CD4-positive, alpha-beta T cell (primary cell): ENCODE measurements at places on chromosomes 5 and 9. TPM values are rescaled to one million over a fixed set of nuclear protein-coding genes. Genes with fewer than 3 reads are reported as not detected.

- peaks cover 7% of the 10 kb centered on the region for H3K4me1 ChIP-seq
- no peaks in the 10 kb centered on the region for H3K27me3 ChIP-seq
- no peak overlapping the region for H3K4me3 ChIP-seq
- no peak for DNase-seq
- H3K27ac ChIP-seq, result no peak overlapping the region
- H3K36me3 ChIP-seq, result no peaks in the 10 kb centered on the region
These were observed 185.6 kb downstream of the EFNA5 start for GRCh38 chr5:107485184-107485583.

DNA sequence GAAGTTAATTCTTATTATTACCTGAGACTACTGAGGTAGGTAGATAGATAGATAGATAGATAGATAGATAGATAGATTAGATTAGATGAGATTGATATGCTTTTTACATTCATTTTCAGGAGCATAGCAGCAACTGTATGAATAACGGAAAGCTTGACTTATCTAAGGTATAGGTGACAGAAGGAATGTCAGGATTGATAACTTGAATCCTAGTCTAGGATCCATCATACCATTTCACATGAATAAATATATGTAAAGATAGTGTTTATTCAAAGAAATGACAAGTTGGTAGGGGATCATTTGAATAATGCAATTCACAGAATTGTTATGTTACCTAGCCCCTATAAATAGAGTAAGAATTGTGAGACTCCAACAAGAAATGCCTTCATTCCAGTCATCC is 1008.2 kb downstream of the CDH12 start:
- no peak for DNase-seq
- no peaks in the 10 kb centered on the region for H3K4me1 ChIP-seq
- H3K27ac ChIP-seq, result no peak overlapping the region
- H3K36me3 ChIP-seq, result no peaks in the 10 kb centered on the region

DNA sequence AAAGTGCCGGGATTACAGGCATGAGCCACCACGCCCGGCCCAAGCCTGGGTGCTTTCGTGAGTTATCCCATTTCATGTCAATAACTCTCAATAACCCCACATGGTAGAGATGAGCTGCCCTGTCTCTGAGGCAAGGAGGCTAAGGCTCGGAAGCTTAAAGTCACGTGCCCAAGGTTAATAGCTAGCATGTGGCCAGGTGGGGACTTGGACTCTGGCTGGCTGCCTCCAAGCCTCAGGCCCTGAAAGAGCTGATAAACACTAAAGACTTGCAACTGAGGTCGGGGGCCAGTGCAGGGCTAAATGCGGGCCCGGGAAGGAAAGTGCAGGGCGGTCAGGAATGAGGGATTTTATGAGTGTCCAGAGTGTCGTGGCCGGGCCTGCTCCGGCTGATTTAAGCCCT is 30.9 kb upstream of the BARHL1 start:
- H3K36me3 ChIP-seq, result no peaks in the 10 kb centered on the region
- no peak overlapping the region for H3K27ac ChIP-seq

GRCh38 chr9:112252194-112252593 is 77.1 kb upstream of the SUSD1 start:
- H3K4me1 ChIP-seq, result no peaks in the 10 kb centered on the region
- no peak overlapping the region for H3K4me3 ChIP-seq
- H3K36me3 ChIP-seq, result peaks cover 35% of the 10 kb centered on the region
- H3K27ac ChIP-seq, result no peak overlapping the region

- no peaks in the 10 kb centered on the region for H3K4me1 ChIP-seq
- no peaks in the 10 kb centered on the region for H3K27me3 ChIP-seq
- H3K27ac ChIP-seq, result no peak overlapping the region
- H3K4me3 ChIP-seq, result no peak overlapping the region
- no peaks in the 10 kb centered on the region for H3K36me3 ChIP-seq
These were observed 116.7 kb upstream of the EGFLAM start for GRCh38 chr5:38141665-38142064.

GRCh38 chr9:92564982-92565381 is 29.2 kb upstream of the ECM2 start:
- H3K4me3 ChIP-seq, result no peak overlapping the region
- no peaks in the 10 kb centered on the region for H3K4me1 ChIP-seq
- DNase-seq, result no peak
- H3K27me3 ChIP-seq, result no peaks in the 10 kb centered on the region
- H3K27ac ChIP-seq, result no peak overlapping the region

DNA sequence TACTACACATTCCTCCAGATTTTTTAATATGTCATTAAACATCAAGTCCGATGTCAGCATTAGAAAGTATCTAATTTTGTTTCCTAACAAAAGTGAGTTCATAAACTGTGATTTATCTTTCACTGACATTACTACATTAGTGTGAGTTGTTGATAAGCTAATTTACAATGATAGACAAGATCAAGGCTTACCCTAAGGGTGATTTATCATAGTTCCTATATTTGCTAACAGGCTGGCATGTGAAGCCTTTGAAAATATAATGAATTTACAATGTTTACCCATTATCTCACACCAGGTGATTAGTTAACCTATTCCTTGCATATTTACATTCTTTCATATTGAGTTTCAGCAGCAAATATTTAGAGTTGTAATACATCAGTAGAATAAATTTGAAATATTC is 1096.9 kb upstream of the NUDT12 start:
- H3K4me3 ChIP-seq, result no peak overlapping the region
- H3K27me3 ChIP-seq, result no peaks in the 10 kb centered on the region
- H3K27ac ChIP-seq, result no peak overlapping the region

- no peak overlapping the region for H3K27ac ChIP-seq
- DNase-seq, result no peak
- H3K4me1 ChIP-seq, result no peaks in the 10 kb centered on the region
- H3K4me3 ChIP-seq, result no peak overlapping the region
- H3K36me3 ChIP-seq, result peaks cover 4% of the 10 kb centered on the region
These were observed 58.8 kb downstream of the MAN2A1 start for GRCh38 chr5:109748546-109748945.

DNA sequence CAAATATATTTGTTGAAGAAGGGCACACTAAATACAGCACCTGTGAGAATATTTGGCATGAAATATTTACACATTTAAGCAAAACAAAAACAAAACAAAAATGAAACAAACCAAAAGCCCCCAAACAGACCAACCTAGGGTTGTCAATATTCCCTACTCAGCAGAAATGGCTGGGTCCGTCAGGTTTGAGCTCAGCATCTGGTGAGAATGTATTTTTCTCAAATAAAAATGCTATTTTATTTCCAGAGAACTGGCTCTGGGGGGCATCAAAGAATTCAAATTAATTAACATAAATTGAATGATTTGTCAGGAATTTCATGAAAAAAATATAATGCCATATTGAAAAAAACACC is 142.8 kb upstream of the COL5A1 start:
- H3K27me3 ChIP-seq, result peaks cover 27% of the 10 kb centered on the region
- no peak overlapping the region for H3K4me3 ChIP-seq
- H3K27ac ChIP-seq, result no peak overlapping the region
- H3K4me1 ChIP-seq, result no peaks in the 10 kb centered on the region
- DNase-seq, result no peak

DNA sequence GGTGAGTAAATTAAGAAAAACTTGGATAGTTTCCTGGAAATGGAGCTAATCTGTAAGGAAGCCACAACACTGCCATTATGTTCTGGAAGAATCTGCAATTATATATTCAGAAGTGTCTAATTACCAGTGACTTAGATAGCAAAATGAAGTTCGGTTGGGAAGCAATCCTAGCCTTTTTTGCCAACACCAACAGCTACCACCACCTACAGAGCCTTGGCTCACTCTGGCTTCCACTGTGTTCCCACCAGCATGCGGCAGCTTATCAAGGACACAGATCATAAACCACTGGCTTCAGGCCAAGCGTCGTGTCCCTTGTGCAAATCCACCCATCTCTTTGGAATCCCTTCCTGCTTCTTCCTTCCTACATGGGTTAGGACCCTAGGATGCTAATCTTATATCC is 118.0 kb upstream of the PCA3 start:
- H3K36me3 ChIP-seq, result no peaks in the 10 kb centered on the region
- no peak overlapping the region for H3K4me3 ChIP-seq
- peaks cover 4% of the 10 kb centered on the region for H3K4me1 ChIP-seq
- DNase-seq, result no peak
- no peak overlapping the region for H3K27ac ChIP-seq

DNA sequence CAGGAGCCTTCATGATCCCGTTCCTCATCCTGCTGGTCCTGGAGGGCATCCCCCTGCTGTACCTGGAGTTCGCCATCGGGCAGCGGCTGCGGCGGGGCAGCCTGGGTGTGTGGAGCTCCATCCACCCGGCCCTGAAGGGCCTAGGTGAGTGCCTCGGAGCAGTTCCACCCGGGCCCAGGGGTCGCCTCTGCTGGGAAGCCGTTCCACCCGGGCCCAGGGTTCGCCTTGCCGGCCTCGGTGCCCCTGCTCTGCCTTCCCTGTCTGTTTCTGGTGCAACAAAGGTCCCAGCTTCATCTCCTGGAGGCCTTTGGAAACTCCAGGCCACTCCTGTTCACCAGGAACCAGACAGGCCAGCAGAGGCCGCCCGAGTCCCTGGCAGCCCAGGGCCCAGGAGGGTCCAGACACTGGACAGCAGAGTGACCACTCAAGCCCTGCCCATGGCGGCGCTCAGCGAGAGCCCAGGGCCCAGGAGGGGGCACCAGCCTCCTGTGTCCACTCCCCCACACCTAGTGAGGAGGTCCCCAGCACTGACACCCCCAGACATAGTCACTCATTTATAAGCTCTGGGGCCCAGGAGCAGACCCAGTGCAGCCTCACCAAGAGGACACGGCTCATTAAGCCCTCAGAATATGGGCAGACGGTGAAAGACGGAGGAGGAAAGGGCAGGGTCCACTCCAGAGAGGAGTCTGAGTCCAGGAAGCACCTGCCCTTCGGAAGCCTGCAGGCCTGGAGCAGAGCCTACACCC is 7.5 kb downstream of the SLC6A19 start:
- no peak for DNase-seq
- H3K27ac ChIP-seq, result no peak overlapping the region
- no peaks in the 10 kb centered on the region for H3K4me1 ChIP-seq

- no peak for DNase-seq
- H3K4me1 ChIP-seq, result no peaks in the 10 kb centered on the region
- no peak overlapping the region for H3K4me3 ChIP-seq
- H3K36me3 ChIP-seq, result no peaks in the 10 kb centered on the region
- H3K27me3 ChIP-seq, result peaks cover 4% of the 10 kb centered on the region
- no peak overlapping the region for H3K27ac ChIP-seq
These were observed 51.4 kb upstream of the EPB41L4B start for GRCh38 chr9:109372246-109372645.

- peak; percentile 35 for DNase-seq
- no peaks in the 10 kb centered on the region for H3K36me3 ChIP-seq
- H3K4me3 ChIP-seq, result no peak overlapping the region
- peaks cover 34% of the 10 kb centered on the region for H3K27me3 ChIP-seq
- H3K27ac ChIP-seq, result no peak overlapping the region
These were observed 150.6 kb downstream of the ERCC6L2 start for GRCh38 chr9:96025995-96026602.

GRCh38 chr5:95035891-95036685 is 248.8 kb downstream of the MCTP1 start:
- no peaks in the 10 kb centered on the region for H3K4me1 ChIP-seq
- H3K36me3 ChIP-seq, result no peaks in the 10 kb centered on the region
- H3K27ac ChIP-seq, result no peak overlapping the region
- no peak for DNase-seq
- no peak overlapping the region for H3K4me3 ChIP-seq

GRCh38 chr5:112784726-112785125 is 47.0 kb downstream of the APC start:
- H3K36me3 ChIP-seq, result peaks cover 19% of the 10 kb centered on the region
- H3K27ac ChIP-seq, result no peak overlapping the region
- H3K4me3 ChIP-seq, result no peak overlapping the region

- no peak for DNase-seq
- no peak overlapping the region for H3K27ac ChIP-seq
- no peaks in the 10 kb centered on the region for H3K36me3 ChIP-seq
- H3K4me3 ChIP-seq, result no peak overlapping the region
- H3K4me1 ChIP-seq, result no peaks in the 10 kb centered on the region
These were observed 210.8 kb downstream of the NFIB start for GRCh38 chr9:14103115-14103514.

DNA sequence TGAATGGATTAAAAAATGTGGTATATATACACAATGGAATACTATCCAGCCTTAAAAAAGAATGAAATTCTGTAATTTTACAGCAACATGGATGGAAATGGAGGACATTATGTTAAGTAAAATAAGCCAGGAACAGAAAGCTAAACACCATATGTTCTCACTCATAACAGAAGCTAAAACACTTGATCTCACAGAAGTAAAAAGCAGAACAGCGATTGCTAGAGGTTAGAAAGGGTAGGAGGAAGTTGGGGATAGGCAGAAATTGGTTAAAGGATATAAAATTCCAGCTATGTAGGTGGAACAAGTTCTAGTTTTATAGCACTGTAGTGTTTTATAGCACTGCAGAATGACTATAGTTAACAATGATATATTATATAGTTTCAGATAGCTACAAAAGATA is 15.8 kb downstream of the MARCHF3 start:
- peaks cover 3% of the 10 kb centered on the region for H3K4me1 ChIP-seq
- DNase-seq, result no peak
- H3K36me3 ChIP-seq, result no peaks in the 10 kb centered on the region
- no peaks in the 10 kb centered on the region for H3K27me3 ChIP-seq
- H3K4me3 ChIP-seq, result no peak overlapping the region
- no peak overlapping the region for H3K27ac ChIP-seq

DNA sequence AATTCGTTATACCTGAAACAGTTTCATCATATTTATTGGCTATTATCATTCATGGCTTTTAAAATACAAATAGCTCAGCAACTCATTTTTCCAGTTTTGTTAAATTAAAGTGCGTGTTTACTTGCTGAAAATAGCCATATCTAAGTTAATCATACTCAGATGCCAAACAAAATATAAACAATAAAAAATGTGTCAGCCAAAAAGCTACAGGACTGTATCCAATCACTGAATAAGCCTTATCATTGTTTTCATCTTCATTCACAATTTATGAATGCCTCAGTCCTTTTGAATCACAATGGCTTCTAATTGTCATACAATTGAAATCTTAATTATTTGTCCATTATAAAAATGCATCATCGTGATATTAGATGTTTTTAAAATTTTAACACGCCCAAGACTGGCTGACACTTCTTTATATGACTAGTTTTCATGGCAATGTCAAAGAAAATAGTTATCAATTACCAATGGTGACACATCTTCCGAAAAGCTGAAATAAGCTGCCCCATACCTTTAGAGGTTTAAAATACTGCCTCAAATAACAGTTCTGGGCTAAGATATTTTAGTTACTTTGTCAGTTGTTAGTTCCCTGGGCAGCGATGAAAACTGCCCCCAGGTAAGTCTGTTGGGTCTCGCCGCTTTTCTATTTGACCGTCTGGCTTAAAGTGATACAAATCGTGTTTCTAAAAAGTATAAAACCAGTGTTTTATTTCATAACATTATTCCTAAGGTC is 1.8 kb downstream of the NFIB start:
- DNase-seq, result no peak
- peaks cover 27% of the 10 kb centered on the region for H3K4me1 ChIP-seq

Gene ADGRD2
- total RNA-seq, result not detected

Gene FOXI1
- 0.28 TPM for total RNA-seq

Gene C5orf15
- total RNA-seq, result 15.5 TPM

Gene GFRA3
- not detected for total RNA-seq

Gene PCDHB4
- total RNA-seq, result not detected

Gene PELO
- total RNA-seq, result 4.3 TPM

Gene MEGF10
- not detected for total RNA-seq

Gene GADD45G
- total RNA-seq, result 16.1 TPM

Gene FAM174A
- total RNA-seq, result 5.4 TPM

Gene BHMT2
- total RNA-seq, result not detected

Gene SPINK7
- not detected for total RNA-seq

Gene PDE6A
- not detected for total RNA-seq

Gene ACTBL2
- total RNA-seq, result not detected

Gene BTNL3
- total RNA-seq, result not detected

Gene STOML2
- total RNA-seq, result 30.5 TPM

Gene ANKRD34B
- not detected for total RNA-seq

Gene SIL1
- total RNA-seq, result 5.6 TPM

Gene CYSRT1
- total RNA-seq, result 0.42 TPM

Gene LCN6
- total RNA-seq, result not detected

Gene RETREG1
- total RNA-seq, result 69.7 TPM

Gene CCL28
- total RNA-seq, result 20.9 TPM
